ENCODE measurements at places on chromosomes 16 and 17. TPM values are rescaled to one million over a fixed set of nuclear protein-coding genes. Genes with fewer than 3 reads are reported as not detected.

Gene CALB2
- total RNA-seq = 1.3 TPM

Gene GAS7
- 2.6 TPM for total RNA-seq

Gene CDH16
- total RNA-seq = not detected

Gene RAI1
- total RNA-seq = 4.1 TPM

Gene OTOP2
- not detected for total RNA-seq

Gene VAT1
- 297 TPM for total RNA-seq

Gene TNS4
- not detected for total RNA-seq

Gene G6PC1
- not detected for total RNA-seq

Gene CEP295NL
- 2.3 TPM for total RNA-seq

Gene GHDC
- total RNA-seq = 20.0 TPM

Gene ABCC3
- 34.8 TPM for total RNA-seq

Gene BICDL2
- not detected for total RNA-seq

Gene DPEP2NB
- not detected for total RNA-seq

Gene TUBG1
- total RNA-seq = 16.7 TPM

Gene NECAB2
- total RNA-seq = under 0.01 TPM

Gene SKAP1
- total RNA-seq = not detected

Gene MEOX1
- total RNA-seq = not detected

Gene WSCD1
- total RNA-seq = 0.51 TPM

Gene KRT33B
- total RNA-seq = not detected

Gene HOXB8
- total RNA-seq = 0.51 TPM

Gene IL17C
- not detected for total RNA-seq

Gene TBC1D3H
- total RNA-seq = not detected

Gene TBC1D26
- not detected for total RNA-seq

Gene ZSCAN10
- not detected for total RNA-seq

Gene NLRC3
- 0.17 TPM for total RNA-seq

Gene PYDC1
- total RNA-seq = not detected

Gene PRSS27
- 1.2 TPM for total RNA-seq

Gene PGAP6
- total RNA-seq = 82.7 TPM

Gene TMED6
- total RNA-seq = not detected

Gene HCRT
- not detected for total RNA-seq

Gene KRTAP9-4
- total RNA-seq = not detected

Gene KRT9
- total RNA-seq = not detected

Gene KRTAP2-1
- not detected for total RNA-seq

Gene TAC4
- total RNA-seq = not detected

Gene CAMKK1
- total RNA-seq = 2.5 TPM

Gene HOXB4
- total RNA-seq = 8.9 TPM

Data from fibroblast of lung (primary cell).